ENCODE measurements at places on chromosomes 2 and 18. TPM values are rescaled to one million over a fixed set of nuclear protein-coding genes. Genes with fewer than 3 reads are reported as not detected.
A peak's percentile ranks its signal among the peaks of the same experiment; 100 is the strongest.

DNA sequence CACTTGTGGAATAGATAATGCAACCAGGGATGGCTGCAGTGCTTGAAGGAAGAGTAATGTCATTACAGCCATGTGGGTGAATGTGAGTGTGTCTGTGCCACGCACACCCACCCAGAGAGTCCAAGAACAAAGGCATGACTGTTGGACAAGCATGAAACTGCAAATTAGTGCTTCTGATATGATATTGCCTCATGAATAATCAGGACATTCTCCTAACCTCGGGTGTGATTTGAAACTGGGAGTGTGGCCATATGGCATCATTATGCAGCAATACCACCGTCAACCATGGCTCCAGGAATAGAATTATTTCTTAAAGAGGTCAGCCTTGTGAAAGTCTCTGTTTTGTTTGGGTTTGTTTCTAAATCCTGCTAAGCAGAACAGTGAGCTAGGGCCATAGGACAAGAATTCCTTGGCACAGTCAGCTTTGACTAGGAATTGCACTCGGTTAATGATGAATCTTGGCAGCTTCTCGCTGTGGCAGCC is 678.0 kb upstream of the RAB6C start:
- no peaks in the 10 kb centered on the region for H3K27me3 ChIP-seq
- peaks cover 20% of the 10 kb centered on the region for H3K4me1 ChIP-seq
- H3K27ac ChIP-seq: peak overlapping the region; percentile 48
- no peak overlapping the region for H3K4me3 ChIP-seq

DNA sequence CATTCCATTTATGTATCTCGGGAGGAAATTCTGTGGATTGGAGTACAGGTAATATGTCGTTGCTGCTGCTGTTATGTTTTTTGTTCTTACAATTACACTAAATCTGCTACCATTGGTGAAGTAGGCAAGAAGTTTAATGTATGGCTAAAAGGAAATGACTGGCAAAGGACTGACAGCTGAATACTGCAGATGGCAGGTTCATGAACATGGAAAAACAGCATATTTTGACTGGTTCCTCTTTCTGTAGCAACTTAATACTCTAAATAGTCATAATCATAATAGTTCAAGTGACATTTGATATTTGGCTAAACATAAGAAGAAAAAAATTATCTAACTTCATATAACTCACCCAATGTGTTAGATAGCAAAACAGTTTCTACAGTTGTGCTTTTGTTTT is 84.5 kb upstream of the PGAP1 start:
- peaks cover 17% of the 10 kb centered on the region for H3K36me3 ChIP-seq
- H3K27me3 ChIP-seq: no peaks in the 10 kb centered on the region
- DNase-seq: no peak
- no peaks in the 10 kb centered on the region for H3K4me1 ChIP-seq

The GPR45 gene
- not detected for total RNA-seq

DNA sequence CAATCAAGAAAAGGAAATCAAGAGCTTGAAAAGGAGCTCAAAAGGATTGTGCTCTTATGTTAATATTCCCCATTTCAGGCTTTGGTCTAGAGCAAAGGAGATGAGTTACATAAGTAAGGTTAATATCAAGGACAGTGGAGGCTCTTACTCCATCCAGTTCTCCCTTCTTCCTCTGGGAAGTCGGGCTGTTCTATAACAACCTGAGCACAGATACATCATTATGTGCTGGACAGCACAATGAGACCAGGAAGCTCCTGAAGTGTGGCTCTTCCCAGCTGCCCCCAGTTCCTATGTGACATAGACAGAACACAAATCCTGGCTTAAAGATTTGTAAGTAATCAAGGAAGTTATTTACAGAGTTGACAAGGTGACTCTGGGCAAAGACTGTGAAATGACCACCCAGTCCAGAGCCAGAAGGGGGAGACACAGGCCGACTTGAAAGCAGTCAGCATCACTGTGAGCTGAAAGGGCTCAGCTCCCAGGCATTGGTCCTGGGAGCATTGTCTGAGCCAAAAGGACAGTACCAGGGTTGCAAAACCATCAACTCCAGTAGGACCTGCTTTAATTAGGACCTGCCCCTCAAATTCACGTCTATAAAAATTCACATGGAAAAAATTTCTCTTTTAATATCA is 917.6 kb upstream of the ACVR2A start:
- DNase-seq: no peak
- no peak overlapping the region for H3K27ac ChIP-seq
- H3K27me3 ChIP-seq: no peaks in the 10 kb centered on the region
- H3K4me1 ChIP-seq: no peaks in the 10 kb centered on the region

- H3K27me3 ChIP-seq: no peaks in the 10 kb centered on the region
- H3K4me1 ChIP-seq: no peaks in the 10 kb centered on the region
- no peak overlapping the region for H3K4me3 ChIP-seq
- H3K27ac ChIP-seq: no peak overlapping the region
- no peaks in the 10 kb centered on the region for H3K36me3 ChIP-seq
Measured at GRCh38 chr2:204913854-204914464, 368.7 kb downstream of the PARD3B start.

DNA sequence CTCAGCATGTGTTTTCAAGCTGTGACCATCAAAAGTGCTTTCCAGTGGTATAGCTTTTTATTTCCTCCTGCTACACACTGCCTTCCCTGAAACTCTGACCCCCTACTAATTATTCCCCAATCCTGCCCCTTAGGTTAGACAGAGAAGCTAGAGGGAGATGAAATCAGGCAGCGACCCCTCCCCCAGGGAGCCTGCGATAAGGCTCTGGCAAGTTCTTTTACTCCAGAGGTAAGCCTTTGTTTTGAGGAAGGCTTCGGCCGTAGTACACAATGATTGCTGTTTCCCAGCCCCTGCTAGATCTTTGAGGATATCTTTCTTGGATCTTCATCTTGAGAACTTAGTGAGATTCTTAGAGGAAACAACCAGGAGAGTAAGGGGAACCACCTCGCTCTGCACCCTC is 33.5 kb upstream of the NOL4 start:
- H3K27me3 ChIP-seq: no peaks in the 10 kb centered on the region
- no peaks in the 10 kb centered on the region for H3K4me1 ChIP-seq
- H3K27ac ChIP-seq: no peak overlapping the region
- no peak overlapping the region for H3K4me3 ChIP-seq
- no peaks in the 10 kb centered on the region for H3K36me3 ChIP-seq
- no peak for DNase-seq

The VAMP5 gene
- total RNA-seq: 34.0 TPM

The XDH gene
- total RNA-seq: not detected

DNA sequence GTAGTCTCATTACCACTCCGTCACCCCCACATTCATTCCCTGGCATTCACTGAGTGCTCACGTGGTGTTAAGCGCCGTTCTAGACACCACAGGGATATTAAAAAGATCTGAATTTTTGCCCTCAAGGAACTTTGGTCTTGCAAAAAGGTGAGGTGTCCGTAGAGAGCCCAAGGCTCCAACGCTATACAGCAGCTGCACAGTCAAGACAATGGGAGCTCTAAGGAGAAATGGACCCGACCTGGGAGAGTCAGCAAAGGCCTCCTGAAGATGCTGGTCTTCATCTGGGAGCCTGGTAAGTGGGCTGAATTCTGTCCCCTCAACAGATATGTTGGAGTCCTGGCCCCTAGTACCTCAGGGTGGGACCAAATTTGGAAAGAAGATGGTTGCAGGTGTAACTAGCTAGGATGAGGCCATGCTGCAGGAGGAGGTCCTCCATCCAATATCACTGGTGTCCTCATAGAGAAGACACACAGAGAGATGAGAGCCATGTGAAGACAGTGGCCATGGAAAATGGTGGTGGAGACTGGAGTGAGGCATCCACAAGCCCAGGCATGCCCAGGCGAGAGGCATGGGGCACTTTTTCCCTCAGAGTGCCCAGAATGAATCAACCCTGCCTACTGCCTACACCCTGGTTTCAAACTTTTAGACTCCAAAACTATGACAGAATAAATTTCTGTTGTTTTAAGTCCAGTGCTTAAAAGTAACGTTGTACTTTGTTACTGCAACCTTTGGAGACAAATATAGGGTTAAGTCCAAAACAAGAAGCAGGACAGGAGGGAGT is 247.3 kb downstream of the TTC32 start:
- H3K27me3 ChIP-seq: no peaks in the 10 kb centered on the region
- no peaks in the 10 kb centered on the region for H3K36me3 ChIP-seq
- H3K27ac ChIP-seq: no peak overlapping the region
- no peak for DNase-seq
- peaks cover 8% of the 10 kb centered on the region for H3K4me1 ChIP-seq

DNA sequence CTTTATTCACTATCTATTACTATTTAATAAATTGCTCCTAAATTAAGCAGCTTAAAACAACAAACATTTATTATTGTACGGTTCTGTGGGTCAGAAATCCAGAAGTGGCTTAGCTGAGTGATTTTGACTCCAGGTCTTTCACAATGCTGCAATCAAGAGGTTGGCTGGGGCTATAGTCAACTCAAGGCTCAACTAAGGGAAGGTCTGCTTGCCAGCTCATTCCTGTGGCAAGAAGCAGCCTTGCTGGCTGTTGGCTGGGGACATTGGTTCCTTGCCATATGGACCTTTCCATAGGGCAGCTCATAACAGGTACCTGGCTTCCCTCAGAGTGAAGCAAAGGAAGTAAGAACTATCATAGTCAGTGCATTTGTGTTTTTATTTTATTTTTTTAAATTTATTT is 5.0 kb upstream of the MRPL19 start:
- H3K4me3 ChIP-seq: no peak overlapping the region
- no peak overlapping the region for H3K27ac ChIP-seq
- H3K4me1 ChIP-seq: no peaks in the 10 kb centered on the region

The NEB gene
- total RNA-seq: 1.6 TPM

- peaks cover 29% of the 10 kb centered on the region for H3K36me3 ChIP-seq
- H3K4me1 ChIP-seq: no peaks in the 10 kb centered on the region
- no peak for DNase-seq
- no peaks in the 10 kb centered on the region for H3K27me3 ChIP-seq
Measured at GRCh38 chr18:79987566-79987965, 797 bp downstream of the TXNL4A start.

GRCh38 chr2:160583146-160583535 is 89.5 kb upstream of the RBMS1 start:
- H3K36me3 ChIP-seq: no peaks in the 10 kb centered on the region
- no peak for DNase-seq
- H3K4me1 ChIP-seq: peaks cover 22% of the 10 kb centered on the region
- H3K27ac ChIP-seq: peak overlapping the region; percentile 48

GRCh38 chr18:44286049-44286448 is 394.6 kb upstream of the SETBP1 start:
- no peak overlapping the region for H3K27ac ChIP-seq
- H3K4me1 ChIP-seq: no peaks in the 10 kb centered on the region
- no peak for DNase-seq
- no peaks in the 10 kb centered on the region for H3K27me3 ChIP-seq
- H3K36me3 ChIP-seq: no peaks in the 10 kb centered on the region

GRCh38 chr2:217703102-217703501 is 299.7 kb downstream of the TNS1 start:
- no peak overlapping the region for H3K27ac ChIP-seq
- H3K36me3 ChIP-seq: no peaks in the 10 kb centered on the region
- H3K4me1 ChIP-seq: no peaks in the 10 kb centered on the region
- no peak for DNase-seq
- no peak overlapping the region for H3K4me3 ChIP-seq
- no peaks in the 10 kb centered on the region for H3K27me3 ChIP-seq

The LRRTM1 gene
- total RNA-seq: 0.09 TPM

The TXNDC2 gene
- not detected for total RNA-seq

DNA sequence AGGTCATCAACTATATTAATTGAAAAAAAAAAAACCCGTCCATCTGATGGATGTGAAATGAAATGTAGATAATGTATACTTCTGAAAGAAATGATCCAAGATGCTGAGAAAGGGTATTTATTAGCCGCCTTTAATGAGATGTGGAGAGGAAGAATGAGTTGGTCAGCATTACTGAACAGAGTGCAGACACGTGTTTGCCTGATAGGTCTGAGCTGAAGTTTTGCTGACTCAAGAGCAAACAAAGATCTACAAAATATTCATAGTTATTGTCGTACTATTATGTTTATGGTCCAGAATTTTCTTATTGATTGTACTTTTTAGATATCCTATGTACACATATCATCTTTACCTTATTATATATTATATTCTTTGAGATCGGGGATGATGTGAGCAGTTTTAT is 235.3 kb downstream of the RDH14 start:
- no peaks in the 10 kb centered on the region for H3K27me3 ChIP-seq
- no peaks in the 10 kb centered on the region for H3K36me3 ChIP-seq

The C2orf15 gene
- total RNA-seq: not detected

DNA sequence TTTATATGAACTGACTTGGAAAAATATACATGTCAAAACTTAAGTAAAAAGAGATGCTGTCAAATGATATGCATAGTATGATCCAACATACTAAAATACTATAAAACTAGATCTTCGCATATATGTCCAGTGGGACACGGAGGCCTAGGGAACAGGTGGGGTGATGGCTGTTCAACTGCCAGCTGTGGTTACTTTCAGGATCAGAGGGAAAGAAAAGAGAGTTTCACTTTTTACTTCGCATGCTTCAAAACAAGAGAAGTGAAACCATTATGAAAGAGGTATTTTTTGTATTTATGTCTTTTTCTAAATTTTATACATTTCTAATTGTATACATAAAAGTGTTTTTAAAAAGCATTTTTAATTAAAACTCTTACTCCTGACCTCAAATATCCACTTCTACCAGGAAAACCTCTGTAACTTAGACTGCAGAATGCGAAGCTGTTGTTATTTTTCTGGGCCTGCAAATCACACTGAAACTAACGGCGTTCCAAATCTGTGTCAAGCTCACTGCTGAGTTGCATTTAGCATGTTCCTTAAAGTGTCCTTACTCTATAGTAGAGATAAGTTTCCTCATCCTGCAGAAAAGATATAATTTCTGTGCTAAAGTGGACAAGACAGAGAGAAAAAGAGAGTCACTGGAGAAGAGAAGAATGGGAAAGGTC is 97.8 kb upstream of the SLC35G4 start:
- no peaks in the 10 kb centered on the region for H3K27me3 ChIP-seq
- no peak overlapping the region for H3K4me3 ChIP-seq

GRCh38 chr2:233084488-233084887 is 24.3 kb downstream of the INPP5D start:
- peak; percentile 74 for DNase-seq
- no peak overlapping the region for H3K4me3 ChIP-seq
- H3K27ac ChIP-seq: peak overlapping the region; percentile 89
- peaks cover 20% of the 10 kb centered on the region for H3K4me1 ChIP-seq

The STAMBP gene
- total RNA-seq: 35.2 TPM

The KLHL30 gene
- 27.9 TPM for total RNA-seq

The TMSB10 gene
- 325 TPM for total RNA-seq

The MTCL1 gene
- 9.7 TPM for total RNA-seq

GRCh38 chr2:83081826-83082690 is 1377.0 kb downstream of the SUCLG1 start:
- H3K27ac ChIP-seq: peak overlapping the region; percentile 46
- H3K27me3 ChIP-seq: no peaks in the 10 kb centered on the region
- peak; percentile 38 for DNase-seq
- no peak overlapping the region for H3K4me3 ChIP-seq
- no peaks in the 10 kb centered on the region for H3K36me3 ChIP-seq
- peaks cover 10% of the 10 kb centered on the region for H3K4me1 ChIP-seq

GRCh38 chr2:102768253-102768652 is 6.4 kb downstream of the TMEM182 start:
- H3K36me3 ChIP-seq: no peaks in the 10 kb centered on the region
- no peaks in the 10 kb centered on the region for H3K27me3 ChIP-seq
- peaks cover 7% of the 10 kb centered on the region for H3K4me1 ChIP-seq
- no peak overlapping the region for H3K27ac ChIP-seq
- DNase-seq: no peak
- H3K4me3 ChIP-seq: no peak overlapping the region
